ENCODE measurements at places on chromosomes 1 and 21.

GRCh38 chr1:89754518-89754917 is 66.3 kb upstream of the LRRC8D start:
- DNase-seq = no peak

GRCh38 chr1:38741341-38741740 is 118.2 kb downstream of the RRAGC start:
- no peak for DNase-seq

DNA sequence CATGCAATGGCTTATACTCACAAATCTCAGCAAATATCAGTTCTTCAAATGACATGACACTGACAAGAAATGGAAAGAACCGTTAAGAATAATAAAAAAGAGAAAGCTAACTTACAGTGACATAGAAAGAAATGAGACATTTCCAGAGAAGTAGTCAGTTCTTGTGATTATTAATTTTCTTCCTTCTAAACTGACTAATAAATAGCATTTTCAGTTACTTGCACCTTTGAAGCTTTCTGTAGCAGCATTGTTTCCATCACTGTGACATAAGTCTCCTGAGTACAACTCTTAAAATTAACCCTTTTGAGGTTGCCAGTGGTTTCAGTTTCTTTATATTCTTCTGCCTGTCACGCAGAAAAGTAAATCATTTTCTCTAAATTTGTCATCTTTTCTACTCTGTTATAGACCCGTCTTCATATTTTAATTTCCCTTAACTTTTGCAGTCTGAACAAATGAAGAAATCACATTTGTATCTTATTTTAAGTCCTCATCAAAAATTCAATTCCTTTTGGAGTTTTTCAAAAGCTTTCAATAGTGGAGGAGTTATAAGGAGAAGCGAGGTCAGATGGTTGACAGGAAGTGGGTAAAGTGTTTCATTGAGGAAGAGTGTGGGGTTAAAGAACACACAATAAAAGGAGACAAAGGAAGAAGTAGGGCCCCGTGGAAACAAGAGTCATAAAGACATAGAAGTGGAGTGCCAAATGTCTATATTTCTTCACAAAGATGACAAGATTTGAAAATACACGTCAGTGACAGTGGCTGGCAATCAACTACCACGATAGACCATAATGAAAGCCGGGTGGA is 57.9 kb upstream of the S1PR1 start:
- no peak for DNase-seq

GRCh38 chr1:184061396-184062003 is 10.0 kb downstream of the TSEN15 start:
- DNase-seq = no peak

DNA sequence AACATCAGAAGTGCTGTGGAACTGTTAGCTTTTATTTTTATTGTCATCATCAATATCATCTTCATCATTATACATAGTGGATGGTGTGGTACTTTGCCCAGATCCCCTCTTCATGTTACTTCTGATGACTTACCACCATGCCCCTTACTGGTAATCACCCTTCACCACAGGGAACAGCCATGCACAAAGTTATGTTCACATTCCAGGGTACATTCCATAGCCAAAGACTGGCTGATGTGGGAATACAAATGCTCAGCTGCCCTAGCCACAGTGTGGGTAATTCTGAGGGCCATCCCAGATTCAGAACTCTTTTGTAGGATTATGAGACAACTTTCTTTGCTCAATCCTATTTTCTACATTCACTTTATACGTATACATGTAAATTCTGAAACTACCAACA is 691.3 kb upstream of the CXADR start:
- no peak for DNase-seq

- DNase-seq = no peak
These were observed 612.1 kb downstream of the MRPL39 start for GRCh38 chr21:24995216-24995615.

DNA sequence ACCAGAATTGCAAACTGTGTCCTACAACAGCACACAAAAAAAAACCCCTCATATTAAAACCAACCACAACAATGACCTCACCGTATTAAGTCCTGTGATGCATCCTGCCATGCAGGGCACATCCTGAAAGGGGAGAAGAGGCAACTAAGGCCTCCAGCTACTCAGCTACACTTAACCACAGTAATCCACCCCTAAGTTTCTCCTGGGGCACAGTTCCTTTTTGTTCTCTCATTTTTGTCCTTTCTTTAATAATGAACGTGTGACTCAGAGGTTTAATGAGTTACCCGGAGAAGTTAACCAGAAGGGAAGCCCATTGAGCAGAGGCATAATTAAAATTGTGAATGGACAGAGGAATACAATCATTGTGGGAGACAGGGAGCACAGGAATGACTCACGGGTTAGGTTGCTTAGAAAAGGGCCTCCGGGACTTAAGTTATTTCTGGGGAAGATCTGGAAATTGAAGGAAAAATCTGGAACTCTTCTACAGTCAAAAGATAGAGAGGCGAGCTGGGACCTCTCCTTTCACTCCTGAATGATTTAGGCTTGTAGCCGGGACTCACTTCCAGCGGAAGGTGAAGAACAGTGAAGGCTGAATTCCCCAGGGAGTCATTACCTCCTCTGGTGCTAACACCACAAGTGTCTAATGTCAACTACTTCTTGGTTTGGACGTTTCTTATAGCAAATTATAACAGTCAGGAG is 36.9 kb upstream of the HIVEP3 start:
- DNase-seq = no peak
